ENCODE measurements at places on chromosomes 4 and X.

GRCh38 chr4:52982255-52982945 lies 120.3 kb downstream of the RASL11B start:
- peak; percentile 73 for DNase-seq

- no peak for DNase-seq
These were observed 376.8 kb downstream of the BCOR start for GRCh38 chrX:39720945-39721344.

- no peak for DNase-seq
These were observed 67.2 kb upstream of the CCSER1 start for GRCh38 chr4:90060039-90060438.

DNA sequence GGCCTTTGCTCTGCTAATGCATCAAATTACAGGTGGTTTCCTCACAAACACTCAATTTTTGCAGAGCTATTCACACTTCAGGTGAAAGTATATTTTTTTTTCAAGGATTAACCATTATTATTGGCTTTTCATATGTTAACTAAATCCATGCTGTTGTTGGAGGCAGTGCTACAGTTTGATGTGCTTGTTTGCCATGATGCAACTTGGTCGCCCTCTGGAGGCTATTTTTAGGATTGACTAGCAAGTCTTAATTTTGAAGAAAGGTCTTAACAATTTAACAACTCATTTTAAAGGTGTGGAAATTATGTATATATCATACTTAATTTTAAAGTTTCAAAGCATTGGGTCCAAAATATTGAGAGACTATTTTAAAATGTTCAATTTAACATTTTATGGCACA lies 168.8 kb upstream of the FAM47A start:
- peak; percentile 57 for DNase-seq

GRCh38 chr4:6343939-6344408 lies 74.3 kb downstream of the WFS1 start:
- DNase-seq = no peak

- DNase-seq = no peak
These were observed 237.8 kb downstream of the TRAM1L1 start for GRCh38 chr4:116847616-116848015.

GRCh38 chrX:773292-774025 lies 142.9 kb downstream of the SHOX start:
- no peak for DNase-seq

- peak; percentile 87 for DNase-seq
These were observed 221.3 kb downstream of the GPAT3 start for GRCh38 chr4:83757121-83757621.

DNA sequence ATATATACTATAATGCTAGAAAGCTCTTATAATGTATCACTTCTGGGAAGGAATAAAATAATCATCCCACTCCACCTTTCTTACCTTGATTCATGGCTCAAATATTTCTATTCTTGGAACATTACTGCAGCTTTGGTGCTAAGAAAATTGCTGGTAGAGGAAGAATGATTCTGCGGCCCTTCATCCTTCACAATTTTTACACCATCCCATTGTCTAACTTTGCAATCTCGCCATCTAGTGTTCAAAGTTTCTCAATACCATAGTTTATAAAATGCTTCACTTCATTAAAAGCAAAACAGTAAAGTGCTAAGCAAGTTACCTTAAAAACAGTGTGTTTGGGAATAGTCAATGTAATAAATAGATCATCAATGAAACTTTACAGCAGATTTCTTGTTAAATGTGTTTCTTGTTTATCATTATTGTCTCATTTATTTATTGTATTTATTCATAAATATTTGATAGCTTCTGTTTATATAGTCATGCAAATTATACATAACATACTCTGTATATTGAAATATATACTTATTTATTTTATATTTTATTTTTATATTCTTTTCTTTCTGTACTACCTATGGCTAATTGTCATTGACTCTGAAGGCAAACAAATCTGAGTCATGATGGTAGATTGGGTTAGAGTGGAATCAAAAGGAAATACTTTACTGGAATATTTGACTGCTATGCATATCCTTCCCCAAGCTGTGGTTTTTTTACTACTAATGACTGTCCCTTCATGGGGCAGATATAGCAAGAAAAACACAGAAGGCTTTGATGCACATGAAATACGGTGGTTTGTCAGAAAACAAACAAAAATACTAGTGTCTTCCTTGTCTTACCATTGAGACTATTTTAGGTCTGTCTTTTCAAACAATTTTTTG lies 390.7 kb downstream of the MAPK10 start:
- DNase-seq = peak; percentile 72

GRCh38 chr4:64402684-64403083 lies 6.6 kb downstream of the TECRL start:
- no peak for DNase-seq

GRCh38 chr4:179803857-179804256 lies 2361.6 kb upstream of the AGA start:
- no peak for DNase-seq

DNA sequence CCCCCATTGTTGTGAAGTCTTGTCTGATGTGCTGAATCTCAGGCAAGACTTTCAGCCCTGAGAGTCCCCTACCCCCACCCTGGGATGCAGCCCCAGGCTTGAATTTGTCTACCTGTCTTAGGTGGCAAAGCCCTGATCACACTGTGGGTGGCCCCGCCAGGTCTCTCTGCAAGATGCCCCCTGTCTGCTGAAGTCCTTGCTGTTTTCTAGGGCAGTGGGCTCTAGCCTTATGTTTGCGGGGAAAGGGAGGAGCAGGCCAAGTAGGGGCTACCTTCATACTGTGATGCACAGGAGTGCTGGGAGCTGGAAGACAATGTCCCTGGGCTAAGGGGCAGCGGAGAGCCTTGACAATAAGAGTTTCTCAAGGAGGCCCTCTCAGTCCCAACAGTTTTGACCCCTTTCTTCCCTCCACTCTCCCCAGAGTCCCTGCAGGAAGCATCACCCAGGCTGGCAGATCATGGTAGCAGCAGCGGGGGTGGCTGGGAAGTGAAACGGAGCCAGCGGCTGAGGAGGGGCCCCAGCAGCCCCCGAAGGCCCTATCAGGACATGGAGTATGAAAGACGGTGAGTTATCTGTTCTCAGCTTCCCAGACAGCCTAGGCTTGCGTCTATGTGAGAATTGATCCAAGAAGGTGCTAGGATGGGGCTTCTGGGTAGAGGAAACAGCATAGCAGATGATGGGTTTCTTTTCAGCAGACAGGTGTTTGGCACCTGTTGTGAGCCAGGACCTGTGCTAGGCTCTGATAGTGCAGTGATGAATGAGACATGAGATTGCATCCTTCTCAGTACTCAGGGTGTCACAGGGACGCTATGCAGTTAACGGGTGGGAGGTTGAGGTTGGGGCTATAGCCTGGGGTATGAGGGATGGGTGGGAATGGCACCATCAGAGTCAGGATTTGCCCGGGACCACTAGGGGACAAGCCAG lies 2.2 kb downstream of the RBM10 start:
- no peak for DNase-seq

- DNase-seq = peak; percentile 8
These were observed 508.8 kb downstream of the C4orf33 start for GRCh38 chr4:129604632-129605255.

GRCh38 chrX:25296850-25297249 lies 281.1 kb upstream of the ARX start:
- no peak for DNase-seq

GRCh38 chr4:36476135-36476534 lies 194.7 kb downstream of the DTHD1 start:
- DNase-seq = no peak

DNA sequence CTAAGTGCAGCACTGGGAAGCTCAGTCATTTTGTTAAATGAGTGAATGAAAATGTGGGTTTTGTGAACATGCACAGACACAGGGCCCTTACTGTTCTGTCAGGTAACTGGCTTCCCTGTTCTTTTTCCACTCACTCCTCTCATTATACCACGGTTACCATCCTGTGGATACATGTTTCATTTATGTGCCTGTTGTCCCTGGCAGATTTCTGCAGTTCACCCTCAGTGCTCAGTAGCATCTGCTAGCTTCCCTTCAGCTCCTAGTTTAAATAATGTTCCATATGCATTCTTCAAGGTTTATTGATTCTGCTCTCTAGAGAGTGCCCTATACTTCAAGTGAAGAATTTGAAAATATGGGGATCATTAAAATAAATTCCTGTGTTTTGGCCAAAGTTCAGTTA lies 1634.3 kb upstream of the ADGRL3 start:
- no peak for DNase-seq

DNA sequence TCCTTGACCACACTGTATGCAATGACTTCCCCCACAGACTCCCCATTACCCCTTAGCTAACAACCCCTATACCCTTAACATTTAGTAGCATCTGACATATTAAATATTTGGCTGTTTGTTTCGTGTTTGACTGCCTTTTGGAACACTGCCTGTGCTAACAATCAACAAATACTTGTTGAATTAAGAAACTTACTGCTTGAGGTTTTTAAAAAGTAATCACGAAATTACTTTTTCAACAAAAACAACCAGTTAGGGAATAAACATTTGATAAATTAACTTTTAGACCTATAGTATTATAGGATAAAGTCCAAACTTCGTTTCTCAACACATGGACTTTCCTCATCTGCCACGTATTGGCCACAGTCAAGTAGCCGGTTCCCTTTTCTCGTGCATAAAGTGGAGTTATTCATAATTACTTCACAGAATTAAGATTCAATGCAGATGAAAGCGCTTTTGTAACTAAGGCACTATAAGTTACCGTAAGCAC lies 555 bp upstream of the ELMOD2 start:
- no peak for DNase-seq

DNA sequence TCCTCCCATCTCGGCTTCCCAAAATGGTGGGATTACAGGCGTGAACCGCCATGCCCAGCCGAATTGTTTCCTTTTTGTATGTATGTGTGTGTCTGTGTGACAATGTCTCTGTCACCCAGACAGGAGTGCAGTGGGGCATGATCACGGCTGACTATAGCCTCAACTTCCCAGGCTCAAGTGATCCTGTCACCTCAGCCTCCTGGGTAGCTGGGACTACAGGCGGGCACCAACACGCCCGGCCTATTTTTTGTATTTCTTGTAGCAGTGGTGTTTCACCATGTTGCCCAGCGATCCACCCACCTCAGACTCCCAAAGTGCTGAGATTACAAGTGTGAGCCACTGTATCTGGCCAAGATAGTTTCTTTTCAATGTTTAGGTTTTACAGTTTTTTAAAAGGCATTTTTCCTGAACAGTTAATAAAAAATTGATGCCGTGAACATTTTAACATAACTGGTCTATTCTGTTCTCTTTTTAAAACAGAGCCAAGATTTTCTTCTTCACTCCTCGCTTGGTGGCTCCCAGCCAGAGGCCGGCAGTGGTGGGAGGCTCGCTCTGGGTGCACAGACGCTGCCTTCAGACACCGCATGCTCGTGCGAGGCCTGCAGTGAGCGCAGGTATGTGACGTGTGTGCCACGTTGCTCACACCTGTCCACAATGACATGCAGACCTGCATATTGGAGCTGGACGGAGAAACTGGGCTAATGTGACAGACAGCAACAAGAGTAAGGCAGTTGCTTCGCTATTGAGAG lies 88.5 kb downstream of the FAM193A start:
- DNase-seq = no peak
